ENCODE measurements at places on chromosomes 1 and 21. TPM values are rescaled to one million over a fixed set of nuclear protein-coding genes. Genes with fewer than 3 reads are reported as not detected.

Gene KLHDC9
- polyA plus RNA-seq, result 5.6 TPM

Gene CD160
- 2.6 TPM for polyA plus RNA-seq

DNA sequence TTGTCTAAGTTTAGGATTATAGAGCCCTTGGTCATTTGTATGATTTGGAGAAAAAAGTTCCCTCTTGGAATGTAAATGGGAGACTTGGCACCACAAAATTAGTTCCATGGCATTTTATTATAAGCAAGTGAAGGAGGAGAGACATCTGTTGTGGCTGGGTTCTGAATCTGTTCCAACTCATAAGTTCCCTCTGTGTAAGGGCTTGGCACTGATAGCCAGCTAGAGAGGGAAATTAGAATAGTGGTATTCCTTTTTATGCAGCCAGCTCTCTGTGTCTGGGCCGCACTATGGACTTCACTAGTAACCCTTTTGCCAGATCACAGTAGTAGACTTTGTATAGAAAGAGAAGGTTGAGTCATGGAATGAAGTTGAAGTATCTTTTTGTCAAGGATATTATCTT lies 31.1 kb downstream of the GNAI3 start:
- no peak for DNase-seq

DNA sequence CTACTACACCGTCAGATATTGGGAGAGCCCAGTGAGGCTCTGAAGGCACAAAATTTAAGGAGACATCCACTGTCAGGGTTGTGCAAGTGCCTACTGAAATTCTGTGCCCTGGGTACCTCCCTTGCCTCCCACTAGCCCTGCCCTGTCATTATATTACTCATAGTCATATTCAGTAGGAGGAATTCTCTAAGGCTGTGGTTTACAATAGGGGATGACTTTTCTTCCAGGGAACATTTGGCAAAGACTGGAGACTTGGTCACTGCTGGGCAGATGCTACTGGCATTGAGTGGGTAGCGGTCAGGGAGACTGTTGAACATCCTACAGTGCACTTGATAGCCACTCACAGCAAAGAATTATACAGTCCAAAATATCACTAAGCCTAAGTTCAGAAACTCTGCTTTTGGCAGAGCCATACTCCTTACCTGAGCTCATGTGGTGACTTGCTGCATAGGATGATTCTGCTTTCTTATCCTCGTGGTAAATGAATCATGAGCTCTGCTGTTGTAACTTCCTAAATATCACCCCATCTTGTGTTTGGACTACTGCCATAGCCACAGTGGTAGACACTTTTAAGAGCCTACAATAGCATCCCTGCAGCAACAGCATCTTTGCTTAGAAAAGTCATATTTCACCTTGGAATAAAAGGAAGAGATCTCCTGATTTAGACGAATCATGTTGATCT lies 563.4 kb upstream of the PLXNA2 start:
- no peak for DNase-seq

Gene POLR3C
- polyA plus RNA-seq, result 26.1 TPM
